Stimulated activated CD4-positive, alpha-beta T cell treated with anti-CD3 and anti-CD28 coated beads, Interleukin-1b, Interleukin-23, amount 100 ng/mL, for 1 hour (primary cell): ENCODE measurements at places on chromosomes 1 and 21.

DNA sequence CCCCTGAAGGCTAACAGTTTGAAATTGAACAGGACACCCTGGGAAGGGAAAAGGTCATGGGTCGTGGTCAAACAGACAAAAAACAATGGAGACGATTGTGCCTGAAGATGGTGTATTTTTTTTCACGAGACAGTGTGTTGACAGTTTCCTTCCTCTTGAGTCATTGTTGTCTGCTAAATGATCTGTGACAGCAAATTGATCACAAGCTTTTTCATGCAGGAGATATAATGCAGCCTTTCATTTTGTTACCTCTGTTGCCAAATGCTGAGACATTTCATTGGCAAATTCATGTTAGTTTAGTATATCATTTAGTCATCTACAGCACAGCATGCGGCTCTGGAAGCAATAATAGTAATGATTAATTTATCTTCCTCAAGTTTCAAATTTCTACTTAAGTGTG, 27.7 kb downstream of the UBE2U start:
- no peak for DNase-seq

- no peak for DNase-seq
These were observed 171.2 kb downstream of the TTLL7 start for GRCh38 chr1:83827741-83828140.

- DNase-seq = no peak
These were observed 296.1 kb downstream of the CTH start for GRCh38 chr1:70707214-70707613.

DNA sequence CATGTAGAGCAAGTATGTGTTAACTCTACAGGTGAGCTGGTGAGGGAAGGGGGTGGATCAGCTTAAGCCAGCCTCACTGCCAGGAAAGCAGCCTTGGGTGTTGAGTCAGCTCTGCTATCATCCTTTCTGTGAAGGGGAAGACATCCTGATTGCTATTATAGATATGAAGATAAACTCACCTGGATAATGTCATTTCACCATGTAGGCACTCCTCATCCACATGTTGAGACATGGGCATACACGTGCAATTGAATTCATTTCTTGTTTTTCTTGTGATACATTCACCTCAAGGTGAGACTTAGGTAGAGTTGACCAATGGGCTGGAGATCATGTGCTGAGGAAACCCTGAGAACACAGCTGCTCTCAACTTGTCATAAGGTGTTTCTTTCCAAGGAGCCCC, 136.9 kb downstream of the CACNA1E start:
- no peak for DNase-seq

DNA sequence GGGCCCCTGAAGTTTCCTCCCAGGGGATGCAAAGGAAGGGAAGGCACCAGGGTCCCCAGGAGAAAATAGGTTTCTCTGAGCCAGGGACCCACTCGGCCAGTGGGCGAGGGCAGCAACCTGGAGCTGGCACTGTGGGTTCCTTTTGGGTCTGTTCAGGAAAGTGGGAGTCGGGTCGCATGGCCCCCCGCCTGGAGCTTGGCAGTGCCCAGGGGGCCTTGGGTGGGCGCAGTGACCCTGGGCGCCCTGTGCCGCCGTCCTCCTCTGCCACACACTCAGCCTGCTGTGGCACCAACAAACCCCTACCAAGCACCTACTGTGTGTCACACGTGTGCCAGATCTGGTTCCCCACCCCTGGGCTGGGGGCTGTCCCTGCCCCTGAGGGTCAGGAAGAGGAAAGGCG, 89.5 kb upstream of the ARHGEF16 start:
- DNase-seq = no peak

- no peak for DNase-seq
These were observed 39.5 kb downstream of the CRB1 start for GRCh38 chr1:197307551-197307950.

DNA sequence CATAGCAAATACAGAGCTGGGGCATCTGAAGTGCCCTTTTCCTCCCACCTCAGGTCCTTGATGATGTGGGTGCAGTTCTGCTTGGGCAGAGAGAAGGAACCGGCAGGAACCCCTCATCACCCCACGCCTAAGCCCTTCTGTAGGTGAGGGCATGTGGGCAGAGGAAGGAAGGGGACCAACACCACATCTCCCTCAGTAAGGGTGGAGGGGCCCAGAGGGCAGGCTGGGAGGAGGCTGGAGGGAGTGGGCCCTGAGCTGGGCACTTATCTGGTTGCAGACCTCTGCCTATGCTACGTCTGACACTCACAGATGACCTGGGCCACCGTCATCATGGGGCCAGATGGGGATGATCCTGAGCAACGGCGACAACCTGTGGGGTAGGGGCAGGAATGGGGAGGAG, 11.0 kb downstream of the ZNF687 start:
- no peak for DNase-seq

DNA sequence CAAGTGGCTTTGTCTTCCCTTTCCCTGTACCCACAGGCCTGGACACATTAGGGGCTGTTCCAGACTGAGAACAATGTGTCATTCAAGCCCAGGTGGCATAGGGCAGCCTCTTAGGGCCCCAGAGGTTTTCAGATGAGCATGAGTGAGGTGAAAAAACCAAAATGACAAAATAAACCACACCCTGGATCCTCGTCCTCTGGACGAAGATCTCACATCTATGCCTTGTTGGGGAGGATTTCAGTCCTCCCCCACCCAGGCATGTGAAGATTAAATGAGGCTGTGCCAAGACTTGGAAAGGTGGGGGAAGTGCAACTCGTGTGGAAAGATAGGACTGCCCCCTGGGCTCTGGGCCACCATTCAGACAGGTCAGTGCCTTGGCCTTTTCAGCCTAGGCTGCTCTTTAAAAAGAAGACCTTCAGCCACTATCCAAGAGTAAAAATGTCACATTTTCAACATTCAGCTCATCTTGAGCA, 32.8 kb upstream of the IL19 start:
- no peak for DNase-seq

DNA sequence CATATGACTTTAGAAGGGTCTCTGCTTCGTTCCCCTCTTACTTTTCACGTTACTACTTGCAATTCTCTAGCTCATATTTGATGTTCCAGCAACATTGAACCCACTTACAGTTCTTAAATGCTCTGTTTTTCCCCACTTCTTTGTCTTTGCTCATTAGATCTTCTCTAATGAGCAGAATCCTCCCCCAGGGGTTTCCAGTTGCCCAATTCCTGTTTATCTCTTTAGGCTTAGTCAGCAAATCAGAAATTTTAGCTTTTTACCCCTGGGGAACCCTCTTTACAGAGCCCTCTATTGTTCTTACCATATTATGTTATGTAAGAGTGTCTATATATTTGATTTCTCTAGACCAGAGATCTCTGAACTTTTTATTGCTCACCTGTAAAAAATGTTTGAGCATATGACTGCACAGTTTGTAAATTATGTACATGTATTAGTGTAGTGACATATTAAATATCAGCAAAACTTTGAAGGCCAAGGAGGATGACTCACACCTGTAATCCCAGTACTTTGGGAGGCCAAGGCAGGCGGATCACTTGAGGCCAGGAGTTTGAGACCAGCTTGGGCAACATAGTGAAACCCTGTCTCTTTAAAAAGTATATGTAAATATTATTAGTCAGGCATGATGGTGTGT, 71.4 kb downstream of the FNBP1L start:
- no peak for DNase-seq

GRCh38 chr1:30810416-30811080, 53.0 kb upstream of the LAPTM5 start:
- DNase-seq = no peak

GRCh38 chr1:160112357-160112756, 3.2 kb upstream of the ATP1A2 start:
- no peak for DNase-seq

DNA sequence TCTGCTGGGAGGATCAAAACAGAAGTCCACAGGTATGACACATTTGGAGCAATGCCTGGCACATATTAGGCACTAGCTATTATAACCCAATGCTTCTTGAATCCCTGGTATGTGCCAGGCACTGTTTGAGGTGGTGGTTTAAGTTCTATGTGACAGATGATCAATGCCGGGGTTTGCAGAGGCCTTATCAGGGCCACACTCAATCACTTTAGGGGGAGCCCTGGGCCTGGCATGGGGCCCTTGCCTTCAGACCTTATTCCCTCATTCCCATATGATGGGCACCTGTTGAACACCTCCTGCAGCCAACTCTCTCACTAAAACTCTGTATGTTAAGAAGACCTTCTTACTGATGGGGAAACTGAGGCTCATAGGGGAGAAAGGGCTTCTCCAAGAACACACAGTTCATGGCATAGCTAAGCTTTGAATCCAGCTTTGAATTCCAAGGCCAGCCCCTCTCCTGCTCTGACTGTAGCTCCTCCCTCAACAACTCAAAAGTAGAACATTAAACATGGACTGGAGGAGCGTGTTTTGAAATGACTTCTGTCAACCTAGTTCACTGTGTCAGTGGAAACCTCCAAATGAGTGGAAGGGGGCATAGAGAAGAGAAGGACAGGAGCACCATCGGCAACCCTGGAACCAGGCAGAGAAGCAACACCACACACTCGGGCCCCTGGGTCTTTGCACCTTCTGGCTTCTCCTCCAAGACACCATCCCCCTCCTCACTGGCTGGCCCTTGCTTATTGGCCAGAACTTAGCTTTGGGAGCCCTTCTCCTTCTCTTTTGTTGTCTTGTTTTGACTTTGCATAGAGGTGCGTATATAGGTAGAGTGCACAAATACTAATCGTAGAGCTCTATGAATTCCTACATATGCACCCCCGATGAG, 6.6 kb upstream of the IFFO2 start:
- DNase-seq = no peak

DNA sequence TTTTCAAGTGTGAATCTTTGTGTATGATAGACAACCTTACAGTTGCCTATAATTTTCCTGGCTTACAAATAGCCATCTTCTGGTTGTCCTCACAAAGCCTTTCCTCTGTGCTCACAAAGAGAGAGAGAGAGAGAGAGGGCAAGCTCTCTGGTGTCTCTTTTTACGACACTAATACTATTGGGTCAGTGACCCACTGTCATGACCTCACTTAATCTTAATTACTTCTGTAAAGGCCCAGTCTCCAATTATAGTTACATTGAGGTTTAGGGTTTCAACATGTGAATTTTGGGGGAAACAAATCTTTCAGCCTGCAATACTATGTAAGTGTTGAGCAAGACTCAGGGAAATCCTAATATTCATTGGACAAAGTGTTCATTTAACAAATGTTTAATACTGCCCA, 167.4 kb upstream of the COL11A1 start:
- no peak for DNase-seq

DNA sequence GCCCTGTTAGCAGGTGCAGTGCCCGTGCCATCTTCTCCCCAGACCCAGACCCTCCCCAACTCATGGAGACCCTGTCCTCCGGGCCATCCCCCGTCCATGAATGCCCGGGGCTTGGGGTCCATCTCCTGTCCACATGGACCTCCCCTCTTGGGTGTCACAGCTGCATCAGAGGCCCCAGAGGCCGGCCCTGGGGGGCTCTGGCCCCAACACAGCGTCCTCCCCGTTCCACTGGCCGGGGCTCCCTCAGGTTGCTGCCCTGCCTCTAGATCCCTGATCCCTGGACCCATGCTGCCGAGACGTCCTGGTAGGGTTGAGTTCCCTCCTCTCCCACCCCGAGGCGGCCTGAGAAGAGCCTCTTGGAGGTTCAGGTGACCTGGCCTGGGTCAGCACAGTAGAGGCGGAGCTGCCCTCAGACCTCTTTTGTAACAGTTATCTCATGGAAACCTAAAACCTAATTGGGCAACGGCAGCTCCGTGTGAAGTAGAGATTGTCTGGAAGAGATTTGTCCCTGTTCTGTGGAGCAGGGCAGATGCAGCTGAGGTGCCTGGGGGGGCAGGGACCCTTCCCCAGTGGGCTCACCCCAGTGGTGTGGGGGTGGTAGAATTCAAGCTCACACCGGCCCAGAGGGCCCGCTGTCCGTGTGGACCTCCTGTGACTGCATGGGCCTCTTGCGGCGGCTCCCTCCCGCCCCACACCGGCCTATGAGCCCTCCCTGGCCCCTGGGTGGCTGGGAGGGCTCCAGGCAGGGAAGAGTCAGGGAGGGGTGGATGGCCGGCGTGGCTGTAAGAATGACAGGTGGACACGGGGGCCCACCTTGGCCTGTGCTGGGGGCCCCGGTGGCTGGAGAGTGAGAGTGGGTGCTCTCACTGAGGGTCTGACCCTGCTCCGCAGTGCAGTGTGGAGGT, 56.1 kb downstream of the SKI start:
- DNase-seq = no peak

- DNase-seq = no peak
These were observed 10.9 kb downstream of the MYBPHL start for GRCh38 chr1:109295712-109296415.

DNA sequence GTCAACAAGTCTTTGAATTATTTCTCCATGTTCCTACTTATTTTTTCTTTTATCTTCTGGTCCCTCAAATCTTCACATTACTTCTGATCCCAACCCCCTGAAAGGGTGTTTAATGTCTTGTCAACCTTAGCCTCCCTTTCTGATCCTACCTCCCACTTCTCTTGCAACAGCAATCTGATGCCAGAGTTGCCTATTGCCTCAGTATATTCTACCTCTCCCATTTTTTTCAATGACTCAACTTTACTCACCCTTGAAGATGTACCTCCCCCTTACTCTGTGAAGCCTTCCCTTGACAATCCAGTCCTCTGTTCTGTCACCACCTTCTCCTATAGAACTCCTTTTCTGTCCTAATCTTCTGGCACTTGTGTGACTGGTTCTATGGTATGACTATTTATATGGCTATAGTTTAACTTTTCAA, 99.5 kb upstream of the CD55 start:
- DNase-seq = no peak

- DNase-seq = no peak
These were observed 175.4 kb downstream of the LRRC7 start for GRCh38 chr1:69743146-69743545.

GRCh38 chr1:202958544-202959275, 598 bp upstream of the ADIPOR1 start:
- no peak for DNase-seq

GRCh38 chr1:215595231-215595630, 28.1 kb downstream of the KCTD3 start:
- no peak for DNase-seq

GRCh38 chr1:92958203-92958970, 2.9 kb downstream of the DIPK1A start:
- DNase-seq = no peak

GRCh38 chr1:206739411-206740076, 31.0 kb upstream of the IL19 start:
- no peak for DNase-seq

GRCh38 chr1:218182455-218182854, 102.6 kb upstream of the RRP15 start:
- no peak for DNase-seq

GRCh38 chr1:161770250-161770649, 4.1 kb downstream of the ATF6 start:
- no peak for DNase-seq

GRCh38 chr1:33267468-33268205, 11.3 kb downstream of the ZNF362 start:
- no peak for DNase-seq

DNA sequence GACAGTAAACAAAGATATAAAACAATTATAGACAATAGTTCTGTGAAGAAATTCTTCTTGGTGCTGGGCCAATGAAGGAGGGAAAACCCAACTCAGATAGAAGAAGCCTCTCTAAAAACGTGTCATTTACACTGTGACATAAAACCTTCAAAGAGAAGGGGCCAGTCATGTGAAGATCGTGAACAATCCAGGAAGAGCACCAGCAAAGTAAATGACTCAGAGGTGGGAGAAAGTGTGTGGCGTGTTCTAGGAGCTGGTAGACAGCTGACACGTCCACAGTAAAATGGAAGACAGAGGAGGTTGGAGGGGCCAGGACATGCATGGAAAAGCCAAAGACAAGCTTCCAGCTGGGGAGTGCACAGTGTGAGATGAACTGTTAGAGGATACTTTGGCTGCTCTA, 143.6 kb downstream of the VAV3 start:
- DNase-seq = no peak
